Activated CD4-positive, alpha-beta memory T cell treated with anti-CD3 and anti-CD28 coated beads, Interleukin-2, amount 10 ng/mL, durations not matched to agents 7 days and 5 days (primary cell): ENCODE measurements at places on chromosomes 3 and 15. TPM values are rescaled to one million over a fixed set of nuclear protein-coding genes. Genes with fewer than 3 reads are reported as not detected.

DNA sequence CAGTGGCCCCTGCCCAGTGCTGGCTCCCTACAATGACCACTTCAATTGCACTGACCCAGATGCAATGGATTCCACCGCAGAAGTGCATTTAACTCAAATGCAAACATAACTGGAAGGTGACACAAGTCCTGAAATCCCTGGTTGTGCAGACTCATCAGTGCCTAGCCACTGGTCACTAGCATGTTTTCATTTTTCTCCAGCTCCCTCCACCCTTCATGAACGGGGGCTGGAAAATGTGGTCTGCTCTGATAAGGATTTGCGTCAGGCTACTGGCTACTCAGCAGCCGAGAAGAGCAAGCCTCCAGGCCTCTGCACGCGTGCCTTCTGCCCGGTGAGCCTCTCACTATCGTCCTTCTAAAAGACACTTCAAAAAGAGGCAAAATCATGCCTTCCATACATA, 27.4 kb upstream of the FURIN start:
- H3K27ac ChIP-seq: no peak overlapping the region
- no peak overlapping the region for H3K4me3 ChIP-seq
- peaks cover 83% of the 10 kb centered on the region for H3K4me1 ChIP-seq
- H3K36me3 ChIP-seq: peaks cover 32% of the 10 kb centered on the region
- H3K27me3 ChIP-seq: no peaks in the 10 kb centered on the region

DNA sequence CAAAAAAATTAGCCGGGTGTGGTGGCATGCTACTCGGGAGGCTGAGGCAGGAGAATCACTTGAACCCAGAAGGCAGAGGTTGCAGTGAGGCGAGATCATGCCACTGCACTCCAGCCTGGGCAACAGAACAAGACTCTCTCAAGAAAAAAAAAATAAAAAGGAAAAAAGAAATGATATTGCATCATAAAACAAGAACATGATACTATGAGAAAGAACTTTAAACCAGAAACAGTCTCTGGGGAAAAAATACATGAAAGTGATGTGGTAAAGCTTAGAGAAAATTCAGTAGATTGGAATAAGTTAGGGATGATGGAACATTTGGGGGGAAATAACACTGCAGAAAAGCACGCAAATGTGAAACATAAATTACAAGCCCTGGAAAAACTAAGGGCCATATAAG, 54.7 kb downstream of the CRYGS start:
- no peaks in the 10 kb centered on the region for H3K36me3 ChIP-seq
- H3K4me3 ChIP-seq: no peak overlapping the region
- no peaks in the 10 kb centered on the region for H3K4me1 ChIP-seq
- DNase-seq: no peak
- H3K27ac ChIP-seq: no peak overlapping the region

DNA sequence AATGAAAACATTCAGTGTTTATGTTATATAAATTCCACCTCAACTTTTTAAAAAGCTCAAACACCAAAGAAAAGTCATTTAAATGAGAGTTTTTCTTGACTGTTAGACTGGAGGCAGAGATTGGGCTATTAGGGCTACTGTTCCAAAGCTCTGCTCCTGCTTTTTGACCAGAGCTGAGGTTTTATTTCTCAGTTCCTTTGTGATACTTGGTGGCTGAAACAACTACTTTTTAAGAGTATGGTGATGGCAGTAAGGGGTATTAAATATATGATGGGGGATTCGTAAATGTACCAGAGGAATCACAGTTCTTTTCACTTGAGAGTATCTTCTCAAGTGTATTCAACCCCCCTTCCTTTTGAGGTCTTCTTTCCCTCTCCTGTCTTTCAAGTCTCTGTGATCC, 186.1 kb upstream of the CGNL1 start:
- H3K4me1 ChIP-seq: no peaks in the 10 kb centered on the region
- H3K4me3 ChIP-seq: no peak overlapping the region
- no peak for DNase-seq
- peaks cover 23% of the 10 kb centered on the region for H3K36me3 ChIP-seq
- H3K27ac ChIP-seq: no peak overlapping the region
- H3K27me3 ChIP-seq: no peaks in the 10 kb centered on the region

- no peak overlapping the region for H3K4me3 ChIP-seq
- H3K36me3 ChIP-seq: no peaks in the 10 kb centered on the region
- no peak for DNase-seq
- no peaks in the 10 kb centered on the region for H3K27me3 ChIP-seq
Measured at GRCh38 chr3:124787476-124788195, 57.4 kb downstream of the UMPS start.

DNA sequence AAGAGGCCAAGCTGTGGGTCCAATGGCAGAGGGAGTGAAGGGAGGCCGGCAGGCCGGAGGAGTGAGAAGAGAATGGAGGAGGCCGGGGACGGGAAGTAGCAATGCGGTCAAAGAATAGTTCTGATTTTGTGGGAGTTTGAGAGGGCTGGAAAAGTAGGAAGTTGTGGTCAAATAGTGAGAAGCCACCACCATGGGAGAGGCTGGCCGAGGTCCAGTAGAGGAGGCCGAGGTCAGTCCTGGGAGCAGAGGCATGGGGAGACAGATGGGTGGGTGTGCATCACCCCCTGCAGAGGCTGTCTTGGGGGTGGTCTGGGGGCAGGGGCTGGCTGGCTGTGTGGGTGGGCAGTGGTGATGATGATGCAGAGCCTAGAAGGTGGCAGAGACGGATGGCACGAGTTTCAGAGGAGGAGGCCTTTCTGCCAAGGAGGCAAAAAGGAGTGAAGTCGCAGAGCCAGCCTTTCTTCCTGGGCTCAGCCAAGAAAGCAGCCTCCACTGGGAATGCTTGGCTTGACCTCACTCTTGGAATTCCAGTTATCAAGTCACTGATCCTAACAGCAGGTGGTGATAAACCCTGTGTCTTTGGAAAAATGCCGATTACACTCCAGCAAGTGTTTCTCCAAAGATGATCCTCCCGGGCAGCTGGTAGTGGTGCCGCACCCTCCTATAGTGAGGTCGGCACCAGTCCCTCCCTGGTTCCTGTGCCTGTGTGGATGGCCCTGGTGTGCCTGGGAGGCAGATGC, 57.3 kb downstream of the ARNT2 start:
- H3K4me1 ChIP-seq: no peaks in the 10 kb centered on the region
- H3K4me3 ChIP-seq: no peak overlapping the region
- no peaks in the 10 kb centered on the region for H3K36me3 ChIP-seq
- peaks cover 2% of the 10 kb centered on the region for H3K27me3 ChIP-seq

Gene SERP1
- total RNA-seq: 98.5 TPM

Gene STRC
- total RNA-seq: 0.75 TPM

Gene PFN2
- total RNA-seq: 0.88 TPM

Gene UACA
- total RNA-seq: 0.58 TPM

Gene GHSR
- not detected for total RNA-seq

Gene CD200
- 9.1 TPM for total RNA-seq

Gene FAM174B
- 2.8 TPM for total RNA-seq

Gene SYNPR
- not detected for total RNA-seq
